Neural crest cell (in vitro differentiated cells): ENCODE measurements at places on chromosomes 12 and 14.

DNA sequence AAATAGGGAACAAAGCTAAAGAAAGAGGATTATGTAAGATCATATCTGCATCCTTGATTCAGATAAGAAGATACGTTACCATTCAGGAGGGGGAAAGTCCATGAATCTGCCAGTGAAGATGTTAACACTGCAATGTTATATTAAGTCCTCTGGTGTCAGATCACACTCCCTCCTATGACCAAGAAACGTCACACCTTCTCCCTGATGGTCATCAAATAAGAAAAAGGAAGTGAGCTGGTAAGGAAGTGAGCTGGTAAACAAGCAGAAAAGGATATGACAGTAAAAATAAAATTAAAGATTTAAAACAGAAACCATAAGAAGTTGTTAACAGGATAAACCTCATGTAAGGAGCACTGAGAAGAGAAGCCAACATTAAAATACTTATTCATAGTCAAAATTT is 340.2 kb downstream of the SEC23A start:
- no peak for DNase-seq

DNA sequence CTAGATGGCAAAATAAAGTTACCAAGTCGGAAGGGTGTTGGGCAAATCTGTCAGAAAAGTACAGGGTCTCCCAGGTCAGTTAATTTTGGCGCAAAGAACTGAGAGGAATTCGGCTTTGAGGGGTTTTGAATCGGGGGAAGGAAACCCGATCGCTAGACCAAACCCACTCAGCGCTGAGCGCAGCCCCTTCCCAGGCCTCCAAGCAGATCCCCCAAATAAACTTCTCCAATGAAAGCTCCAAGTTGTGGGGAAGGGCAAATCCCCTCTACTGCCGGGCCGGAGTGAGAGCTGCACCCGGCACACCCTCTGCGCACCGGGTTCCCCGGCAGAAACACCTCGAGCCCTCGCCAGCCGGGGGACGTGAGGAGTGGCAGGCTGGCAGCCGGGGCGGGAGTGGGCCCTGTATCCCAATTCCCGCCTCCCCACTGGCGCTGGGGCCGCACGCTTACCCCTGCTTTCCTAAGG is 441 bp downstream of the E2F7 start:
- no peak for DNase-seq

GRCh38 chr12:109934026-109934425 is 34.0 kb downstream of the TCHP start:
- DNase-seq: no peak

GRCh38 chr12:53938326-53939140 is at the start of gene HOXC13:
TSS of gene HOXC13 (plus strand) at chr12:53938831. CDS start at chr12:53938907, 76 bp downstream.
- no peak for DNase-seq

GRCh38 chr12:110694330-110694901 is 5.5 kb upstream of the HVCN1 start:
- no peak for DNase-seq

DNA sequence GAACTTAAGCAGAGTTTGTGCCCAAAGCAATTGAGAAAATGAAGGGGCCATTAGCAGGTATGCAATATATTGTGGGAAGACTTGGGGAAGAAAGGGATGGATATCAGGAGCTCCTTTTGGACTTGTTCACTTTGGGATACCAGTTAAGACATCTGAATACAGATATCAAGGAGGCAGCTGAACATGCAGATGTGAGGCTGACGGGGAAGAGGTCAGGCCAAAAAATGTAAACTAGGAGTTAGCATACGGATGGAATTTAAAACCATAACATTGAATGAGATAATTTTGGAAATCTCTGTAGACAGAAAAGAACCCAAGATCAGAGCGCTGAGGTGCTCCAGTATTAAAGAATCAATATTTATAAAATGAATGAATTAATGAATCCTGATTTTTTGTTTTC is 53.4 kb downstream of the OSBPL8 start:
- no peak for DNase-seq

DNA sequence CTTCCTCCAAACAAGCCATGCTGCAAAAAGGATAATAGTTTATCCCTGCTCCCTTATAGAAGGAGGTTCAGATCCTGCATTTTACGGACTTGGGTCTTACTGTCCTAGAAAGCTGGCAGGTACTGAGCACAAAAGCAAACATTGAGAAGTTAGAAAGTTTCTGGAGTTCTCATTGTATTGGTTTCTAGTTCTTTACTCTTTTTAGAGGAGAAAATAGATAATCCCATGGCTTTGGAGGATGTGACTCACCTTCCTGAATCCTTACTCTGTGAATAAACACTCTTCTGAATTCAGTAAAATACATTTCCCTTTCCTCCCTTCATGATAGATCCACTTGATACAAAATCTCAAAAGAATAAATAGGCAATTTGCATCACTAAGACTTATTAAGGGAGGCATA is 188.9 kb downstream of the NPAS3 start:
- no peak for DNase-seq

- DNase-seq: peak; percentile 8
Measured at GRCh38 chr12:50314636-50315312, 31.5 kb upstream of the LIMA1 start.

DNA sequence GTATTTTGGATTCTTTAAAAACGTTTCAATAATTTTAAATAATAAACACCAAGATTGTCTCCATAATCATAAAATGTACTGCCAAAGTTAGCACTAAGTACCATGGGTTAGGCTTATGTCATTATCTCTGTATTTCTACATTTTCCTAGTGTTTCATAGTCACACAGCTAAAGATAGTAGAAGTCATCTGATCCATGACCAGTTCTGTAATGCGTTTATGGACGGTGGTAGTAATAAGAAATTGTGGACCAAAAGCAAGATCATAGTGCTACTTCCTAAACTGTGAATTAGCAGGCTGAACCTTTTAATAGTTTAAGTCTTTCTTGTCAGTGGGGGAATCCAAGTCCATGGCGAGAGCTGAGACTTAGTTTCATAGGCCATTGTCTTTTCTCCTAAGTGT is 142.1 kb downstream of the AKAP6 start:
- no peak for DNase-seq

GRCh38 chr12:51358496-51358895 is 12.0 kb upstream of the CELA1 start:
- DNase-seq: no peak

- no peak for DNase-seq
Measured at GRCh38 chr12:95187865-95188415, 29.3 kb downstream of the FGD6 start.

- no peak for DNase-seq
Measured at GRCh38 chr12:75655315-75655806, 144.0 kb upstream of the KRR1 start.

DNA sequence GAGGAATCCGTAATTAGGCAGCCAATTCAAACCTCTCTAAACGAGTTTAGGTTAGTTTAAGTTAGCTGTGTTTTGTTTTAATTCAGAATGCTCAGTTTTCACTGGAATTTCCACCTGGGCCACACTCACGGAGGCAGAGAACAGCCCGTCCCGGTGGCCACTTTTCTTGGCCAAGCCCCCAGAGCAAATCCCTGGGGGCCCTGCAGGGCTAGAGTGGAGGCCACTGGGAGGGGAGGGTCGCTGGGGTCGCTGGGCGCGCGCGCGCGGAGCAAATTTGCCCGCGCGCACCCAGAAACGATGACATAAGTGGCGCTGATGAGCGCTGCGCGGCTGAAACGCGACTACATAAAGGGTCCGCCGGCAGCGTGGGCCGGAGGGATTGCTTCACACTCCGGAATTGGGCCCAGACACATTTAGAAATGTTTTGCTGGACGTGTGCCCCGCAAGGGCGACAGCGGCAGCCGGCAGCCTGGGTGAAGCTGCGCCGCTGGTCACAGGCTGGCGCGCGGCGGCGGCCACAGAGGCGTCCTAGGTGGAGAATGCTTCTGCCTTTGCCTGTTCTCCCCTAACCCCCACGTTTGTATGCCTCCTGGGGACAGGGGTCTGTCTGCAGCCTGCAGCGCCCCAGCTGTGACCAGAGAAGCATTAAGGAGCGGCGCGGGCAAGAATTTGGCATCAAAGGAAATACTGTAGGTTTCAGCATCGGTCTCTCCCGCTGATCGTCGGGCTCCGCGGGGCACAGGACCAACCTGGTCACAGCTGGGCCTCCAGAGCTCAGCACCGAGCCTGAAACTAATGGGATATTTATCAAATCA is 37.9 kb upstream of the TBX5 start:
- DNase-seq: no peak

DNA sequence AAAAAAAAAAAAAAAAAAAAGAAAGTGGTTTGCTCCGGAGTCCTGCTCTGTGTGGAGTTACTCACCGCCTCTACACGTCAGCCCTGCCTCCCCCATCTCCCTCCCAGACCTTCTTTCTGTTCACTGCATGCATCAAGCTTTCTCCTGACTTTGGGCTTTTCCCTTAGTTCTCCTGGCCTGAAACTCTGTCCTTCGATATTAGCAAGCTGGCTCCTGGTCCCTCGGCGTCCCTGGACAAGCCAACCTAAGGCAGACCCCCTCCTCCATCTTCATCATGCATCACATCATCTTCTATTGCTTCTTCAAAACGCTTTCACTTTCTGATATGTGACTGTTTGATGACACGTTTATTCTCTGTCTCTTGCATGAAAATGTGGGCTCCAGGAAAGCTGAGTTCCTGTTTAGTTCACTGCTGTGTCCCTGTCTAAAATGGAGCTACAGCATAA is 40.6 kb downstream of the SLC15A4 start:
- no peak for DNase-seq

GRCh38 chr12:4558171-4558570 is 3.8 kb upstream of the DYRK4 start:
- DNase-seq: no peak

DNA sequence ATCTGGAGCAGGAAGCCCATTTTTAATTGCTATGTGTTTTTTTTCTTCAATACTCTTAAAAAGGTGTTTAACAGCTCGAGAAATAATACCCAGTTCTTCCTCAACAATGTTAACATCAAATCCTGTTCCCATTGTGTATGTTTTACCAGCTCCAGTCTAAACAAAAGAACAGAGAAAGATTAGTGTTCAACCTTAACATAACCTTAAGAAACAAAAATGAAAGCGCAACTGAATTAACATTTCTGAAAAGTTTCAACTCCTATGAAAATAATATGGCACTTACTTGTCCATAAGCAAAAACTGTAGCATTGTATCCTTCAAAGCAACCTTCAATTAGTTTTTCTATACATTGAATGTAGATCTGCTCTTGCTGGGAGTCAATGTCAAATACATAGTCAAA is 73.2 kb downstream of the KIF21A start:
- DNase-seq: no peak

DNA sequence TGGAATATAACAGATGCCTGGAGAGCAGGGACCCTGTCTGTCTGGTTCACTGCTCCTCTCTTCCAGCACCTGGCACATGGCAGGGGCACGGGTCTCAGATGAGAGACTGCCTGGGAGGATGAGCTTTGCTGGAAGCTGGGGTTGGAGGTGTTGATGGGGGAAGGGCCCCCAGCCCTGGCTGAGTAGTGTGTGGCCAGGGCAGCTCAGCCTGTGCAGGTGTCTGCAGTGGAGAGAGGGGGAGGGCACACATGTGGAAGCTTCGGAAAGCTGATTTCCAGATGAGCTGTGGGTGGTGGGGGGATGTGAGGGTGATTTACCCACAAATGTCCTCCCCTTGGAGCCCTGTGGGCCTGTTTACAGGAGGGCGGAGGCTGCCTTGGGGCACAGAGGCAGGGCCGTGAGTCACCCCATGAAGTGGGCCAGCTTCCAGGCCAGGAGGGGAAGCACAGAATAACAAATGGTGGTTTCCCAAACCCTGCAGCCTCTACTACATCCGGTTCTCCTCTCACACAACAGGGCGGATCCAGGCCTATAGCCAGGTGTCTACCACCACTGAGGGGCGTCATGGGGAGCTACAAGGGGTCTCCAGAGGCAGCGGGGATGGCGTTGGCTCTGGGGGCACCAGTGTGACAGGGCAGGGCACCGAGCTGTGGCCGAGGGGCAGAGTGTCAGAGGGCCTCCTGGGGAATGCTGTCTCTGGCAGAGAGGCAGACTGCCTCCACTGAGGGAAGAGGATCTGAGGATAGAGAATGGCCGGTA is 11.0 kb downstream of the KRT7 start:
- DNase-seq: no peak

- no peak for DNase-seq
Measured at GRCh38 chr12:124605883-124606774, 38.7 kb upstream of the NCOR2 start.

- DNase-seq: no peak
Measured at GRCh38 chr12:62250671-62251608, 9.3 kb upstream of the USP15 start.

DNA sequence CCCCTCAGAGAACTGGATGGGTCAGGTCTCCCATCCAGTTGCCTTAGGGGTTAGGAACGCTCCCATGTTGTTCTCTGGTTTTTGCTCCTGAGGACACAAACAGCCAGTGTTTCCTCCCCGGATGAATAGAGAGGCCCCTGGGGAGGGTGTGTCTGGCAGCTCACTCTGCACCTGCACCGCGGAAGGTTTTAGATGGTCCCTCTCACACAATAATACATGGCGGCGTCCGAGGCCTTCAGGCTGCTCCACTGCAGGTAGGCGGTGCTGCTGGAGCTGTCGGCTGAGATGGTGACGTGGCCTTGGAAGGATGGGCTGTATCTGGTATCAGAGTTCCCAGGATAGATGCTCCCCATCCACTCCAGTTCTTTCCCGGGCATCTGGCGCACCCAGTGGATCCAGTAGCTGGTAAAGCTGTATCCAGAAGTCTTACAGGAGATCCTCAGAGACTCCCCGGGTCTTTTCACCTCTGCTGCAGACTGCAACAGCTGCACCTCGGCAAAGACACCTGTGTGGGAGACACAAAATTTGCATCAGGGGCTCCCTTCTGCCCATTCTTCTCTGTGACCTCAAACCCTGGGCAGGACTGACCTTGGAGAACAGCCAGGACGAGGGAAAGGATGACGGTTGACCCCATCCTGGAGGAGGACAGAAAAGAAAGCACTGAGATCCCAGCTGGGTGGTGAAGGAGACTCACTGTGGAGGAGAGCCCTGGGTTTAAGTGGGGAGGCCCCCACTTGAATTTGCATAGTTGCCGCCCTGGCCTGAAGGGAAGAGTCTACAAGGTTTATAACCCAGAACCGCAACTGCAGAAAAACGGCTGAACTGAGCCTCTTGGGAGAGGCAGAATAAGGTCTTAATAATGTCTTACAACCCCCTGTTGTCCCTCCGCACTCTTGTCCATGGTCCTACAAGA is 1324.8 kb downstream of the TMEM121 start:
- DNase-seq: no peak

GRCh38 chr12:9796971-9797370 is 30.3 kb upstream of the KLRF1 start:
- no peak for DNase-seq

DNA sequence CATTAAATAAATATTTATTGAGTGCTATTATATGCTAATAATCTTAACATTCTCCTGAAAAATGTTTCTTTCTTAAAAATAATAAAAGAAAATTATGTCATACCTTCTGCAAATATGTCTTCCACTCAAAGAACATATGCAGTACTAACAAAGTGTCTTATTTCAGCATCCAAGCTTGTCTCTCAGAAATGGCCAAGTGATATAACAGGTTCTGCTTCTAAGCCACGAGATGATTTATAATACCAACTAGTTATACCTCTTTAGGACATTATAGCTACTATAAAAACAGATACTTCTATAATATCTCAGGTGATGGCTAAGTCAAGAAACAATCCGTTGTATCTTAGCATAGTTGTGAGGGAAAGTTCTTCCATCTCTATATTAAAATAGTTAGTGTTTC is 128.1 kb upstream of the ARID2 start:
- DNase-seq: no peak
